ENCODE measurements at places on chromosomes 1 and 21.
A peak's percentile ranks its signal among the peaks of the same experiment; 100 is the strongest.

- DNase-seq: no peak
Measured at GRCh38 chr1:215357901-215358300, 209.2 kb upstream of the KCTD3 start.

GRCh38 chr1:198320759-198321158, 164.0 kb downstream of the NEK7 start:
- DNase-seq: no peak

- DNase-seq: no peak
Measured at GRCh38 chr1:56397811-56398231, 181.5 kb downstream of the PLPP3 start.

DNA sequence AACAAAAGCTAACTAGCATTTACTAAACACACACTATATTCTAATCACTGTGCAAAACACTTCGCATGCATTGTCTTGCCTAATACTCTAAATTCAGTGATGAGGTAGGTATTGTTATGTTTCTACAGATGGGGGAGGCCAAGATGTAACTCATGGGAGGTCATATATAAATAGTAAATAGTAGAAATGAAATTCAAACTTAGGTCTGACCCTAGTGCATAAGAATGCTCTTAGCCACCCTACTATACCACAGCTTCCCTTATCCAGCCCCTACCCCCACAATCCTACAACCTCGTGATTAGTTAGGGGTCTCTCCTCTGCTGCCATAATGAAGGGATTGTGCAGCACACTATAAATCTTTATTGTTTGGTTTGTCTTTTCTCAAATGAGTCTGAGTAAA, 3.3 kb downstream of the PFDN2 start:
- no peak for DNase-seq

GRCh38 chr1:192600275-192600674, 24.7 kb downstream of the RGS1 start:
- DNase-seq: no peak

DNA sequence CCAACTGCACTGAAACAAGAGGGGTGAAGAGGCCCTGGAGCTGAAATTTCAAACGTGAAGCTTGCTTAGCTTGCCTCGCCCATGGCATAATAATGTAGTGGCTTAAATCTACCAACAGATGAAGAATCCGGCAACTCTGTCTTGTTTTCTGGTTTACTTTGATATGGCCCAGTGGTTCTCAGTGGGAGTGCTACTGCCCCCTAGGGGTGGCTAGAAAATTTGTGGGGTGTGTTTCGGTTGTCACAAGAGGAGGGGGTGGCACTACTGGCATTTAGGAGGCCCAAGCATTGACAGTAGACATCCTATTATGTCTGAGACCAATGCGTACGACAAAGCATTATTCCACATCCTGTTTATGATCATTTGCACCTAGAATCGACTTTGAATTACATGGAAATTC, 51.9 kb upstream of the C8B start:
- DNase-seq: no peak

GRCh38 chr1:212584092-212584886, 24.3 kb upstream of the ATF3 start:
- no peak for DNase-seq

GRCh38 chr21:18285379-18285778, 40.7 kb downstream of the CHODL start:
- DNase-seq: no peak

DNA sequence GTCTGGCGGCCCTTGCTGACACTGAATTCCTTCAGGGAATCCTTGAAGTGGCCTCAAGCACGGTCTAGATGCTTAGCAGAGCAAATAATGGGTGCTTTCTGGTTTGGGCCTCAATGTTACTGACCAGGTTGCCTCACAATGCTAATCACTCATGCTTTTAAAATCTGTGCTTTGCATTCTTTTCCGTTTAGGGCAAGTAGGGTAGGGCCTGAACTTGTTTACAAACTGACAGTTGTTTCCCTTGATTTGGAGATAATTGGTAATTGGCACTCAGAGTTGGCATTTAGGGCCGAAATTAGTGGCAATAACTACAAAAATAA, 1.4 kb downstream of the VPS13D start:
- no peak for DNase-seq

GRCh38 chr1:91712981-91713841, 172.7 kb downstream of the TGFBR3 start:
- DNase-seq: peak; percentile 32

DNA sequence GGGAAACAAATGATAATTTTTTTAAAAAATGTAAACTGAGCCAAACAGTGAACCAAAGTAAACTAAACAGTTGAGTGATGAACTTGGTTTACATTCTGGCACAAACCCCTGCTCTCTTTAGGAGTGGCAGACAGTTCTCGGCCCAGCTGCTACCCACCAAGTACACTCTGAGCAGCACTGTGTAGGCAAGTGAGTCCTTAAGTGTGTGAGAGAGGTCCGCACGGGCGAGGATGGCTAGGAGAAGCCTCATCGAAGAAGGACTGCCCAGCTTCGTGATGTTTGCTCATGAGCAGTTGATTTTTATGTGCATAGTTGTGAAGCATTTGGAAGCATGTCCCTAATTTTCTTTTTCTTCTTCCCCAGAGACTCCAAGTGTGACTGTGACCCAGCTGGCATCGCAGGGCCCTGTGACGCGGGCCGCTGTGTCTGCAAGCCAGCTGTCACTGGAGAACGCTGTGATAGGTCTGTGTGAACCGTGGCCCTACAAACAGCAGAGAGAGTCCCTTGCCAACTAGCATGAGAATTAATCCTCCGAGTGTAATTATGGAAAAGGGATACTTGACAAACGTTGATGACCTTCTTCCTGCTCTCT, 32.1 kb downstream of the LAMC2 start:
- DNase-seq: no peak

DNA sequence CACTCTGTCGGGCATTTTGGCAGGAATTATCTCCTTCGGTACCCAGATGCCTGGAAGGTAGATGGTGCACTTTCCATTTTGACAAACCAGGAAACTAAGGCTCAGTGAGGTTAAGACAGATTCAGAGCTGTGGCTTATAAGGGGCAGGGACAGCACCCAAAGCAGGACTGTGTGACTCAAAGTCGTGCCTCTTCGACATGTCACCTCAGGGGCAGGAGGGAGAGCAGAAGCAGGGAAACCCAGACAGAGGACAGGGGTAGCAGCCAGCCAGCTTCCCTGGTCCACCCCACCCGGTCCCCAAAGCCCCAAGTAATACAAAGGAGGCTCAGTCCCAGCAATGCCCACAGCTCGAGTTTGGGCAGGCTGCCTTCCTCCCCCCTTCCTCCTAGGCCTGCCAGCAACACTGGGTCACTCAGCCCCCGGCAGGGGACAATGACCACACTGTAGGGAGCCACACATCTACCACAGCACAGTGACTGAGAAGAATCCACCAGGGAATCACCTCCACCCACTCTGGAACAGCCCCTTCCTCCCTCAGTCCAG, 2.5 kb downstream of the RHOC start:
- DNase-seq: no peak

DNA sequence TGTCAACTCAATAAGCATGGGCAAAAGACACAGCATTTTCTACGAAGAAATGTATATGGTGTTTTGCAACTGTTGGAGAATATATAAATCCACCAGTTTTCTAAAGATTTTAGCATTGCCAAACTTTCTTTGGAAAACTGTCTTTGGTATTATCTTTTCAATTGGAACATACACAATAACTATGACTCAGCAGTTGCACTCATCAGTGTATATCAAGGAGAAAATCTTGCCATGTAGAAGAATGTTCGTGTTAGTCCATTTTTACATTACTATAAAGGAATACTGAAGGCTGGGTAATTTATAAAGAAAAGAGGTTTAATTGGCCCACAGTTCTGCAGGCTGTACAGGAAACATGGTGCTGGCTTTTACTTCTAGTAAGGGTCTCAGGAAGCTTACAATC, 41.1 kb downstream of the PRKAA2 start:
- no peak for DNase-seq

GRCh38 chr21:44484498-44485253, 29.4 kb downstream of the LRRC3 start:
- no peak for DNase-seq

DNA sequence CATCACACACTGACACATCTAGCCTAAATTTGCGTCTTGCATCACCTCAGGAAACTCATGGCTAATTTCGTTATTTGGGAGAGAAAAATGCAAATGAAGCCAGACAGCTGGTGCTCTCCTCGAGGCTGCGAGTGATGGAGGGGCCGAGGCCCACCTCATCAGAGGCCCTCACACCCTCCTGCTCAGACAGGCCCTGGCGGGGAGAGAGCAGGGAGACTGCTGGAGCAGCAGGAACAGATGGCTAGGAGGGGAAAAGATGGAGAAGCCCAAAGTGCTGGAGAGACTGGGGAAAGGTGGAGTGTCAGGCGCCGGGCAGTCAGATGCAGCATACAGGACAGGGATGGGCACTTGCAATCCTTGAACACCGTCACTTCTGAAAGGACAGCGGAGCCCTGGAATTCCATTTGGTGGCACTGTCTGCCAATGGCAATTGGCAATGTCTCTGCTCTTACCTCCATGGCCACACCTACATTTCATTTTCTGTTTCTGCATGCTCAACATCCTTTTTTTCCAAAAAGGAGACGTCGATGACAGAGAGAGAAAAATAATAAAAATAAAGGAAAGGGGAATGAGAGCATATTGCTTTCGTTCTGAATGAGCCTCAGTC, 286.2 kb downstream of the SPATA17 start:
- no peak for DNase-seq

GRCh38 chr1:208808301-208808700, 564.1 kb upstream of the PLXNA2 start:
- DNase-seq: no peak

DNA sequence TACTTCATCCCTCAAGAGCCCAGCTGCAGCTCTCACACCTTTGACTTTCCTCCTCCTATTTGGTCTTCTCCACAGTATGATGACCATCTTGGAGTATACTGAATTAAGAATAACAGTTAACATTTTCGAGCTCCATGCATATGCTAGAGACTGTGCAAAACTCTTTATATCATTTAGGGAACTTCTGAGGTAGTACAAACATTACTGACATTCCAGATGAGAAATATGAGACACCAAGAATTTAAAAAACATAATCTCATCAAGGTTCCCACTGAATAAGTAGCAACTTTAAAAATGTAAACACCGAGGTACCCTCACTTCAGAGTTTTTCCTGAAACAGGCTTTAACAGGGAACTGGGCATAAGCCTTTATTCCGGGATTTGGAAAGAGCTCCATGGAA, 22.7 kb downstream of the FMO3 start:
- no peak for DNase-seq

- peak; percentile 20 for DNase-seq
Measured at GRCh38 chr1:116325922-116326321, 47.1 kb upstream of the ATP1A1 start.

- DNase-seq: no peak
Measured at GRCh38 chr1:115793162-115793561, 24.6 kb upstream of the CASQ2 start.

- DNase-seq: peak; percentile 65
Measured at GRCh38 chr1:201559679-201560162, 20.8 kb downstream of the NAV1 start.

DNA sequence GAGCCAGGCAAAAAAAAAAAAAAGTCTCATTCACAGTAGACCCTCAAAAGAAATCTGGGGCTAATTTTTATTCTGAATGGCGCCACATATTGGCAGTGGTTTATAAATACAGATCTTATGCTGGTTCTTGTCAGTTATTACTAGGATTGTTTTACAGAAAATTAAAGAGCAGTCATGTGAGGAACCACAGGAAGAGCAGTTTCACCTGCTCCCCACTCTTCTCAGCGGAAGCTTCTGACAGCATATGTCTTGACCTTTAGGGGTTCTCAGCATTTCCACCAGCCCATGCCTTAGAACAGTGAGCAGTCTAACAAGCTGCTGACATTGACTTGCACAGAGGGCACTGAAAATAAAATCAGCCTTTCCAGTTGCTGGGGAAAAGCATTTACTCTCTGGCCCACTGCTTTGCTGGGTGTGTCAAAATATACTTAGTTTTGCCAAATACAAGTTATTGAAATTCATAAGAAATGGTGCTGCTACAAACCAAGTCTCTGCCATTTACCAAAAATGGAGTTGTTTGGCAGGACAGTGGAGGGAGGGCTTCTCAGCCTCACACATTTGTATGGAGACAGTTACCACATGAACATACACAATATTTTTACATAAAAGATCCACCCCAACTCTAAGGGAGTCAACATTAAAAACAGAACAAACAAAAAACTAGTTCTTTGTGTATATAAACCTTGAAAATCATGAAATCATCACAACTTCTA, 144.2 kb downstream of the SYT2 start:
- no peak for DNase-seq

- DNase-seq: no peak
Measured at GRCh38 chr1:91736715-91737615, 149.0 kb downstream of the TGFBR3 start.

DNA sequence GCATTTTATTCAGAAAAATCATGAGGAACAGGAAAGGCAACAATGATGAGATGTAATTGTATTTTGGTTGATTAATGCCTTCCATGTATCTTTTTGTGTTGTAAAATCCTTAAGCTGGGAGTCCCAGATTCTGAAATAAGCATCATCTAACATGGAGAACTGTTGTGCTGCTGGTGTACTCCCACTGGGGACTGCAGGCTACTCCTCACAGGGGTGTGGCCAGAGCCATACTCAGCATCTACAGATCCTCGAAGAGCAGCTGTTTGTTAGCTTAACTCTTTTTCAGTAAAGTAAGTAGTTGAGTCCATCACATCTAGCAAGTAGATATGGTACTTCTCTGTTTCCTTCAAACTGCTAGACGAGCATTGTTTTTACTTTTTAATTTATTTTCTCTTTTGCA, 358.0 kb downstream of the BRINP3 start:
- no peak for DNase-seq

GRCh38 chr1:201088901-201089525, 23.2 kb downstream of the CACNA1S start:
- no peak for DNase-seq

GRCh38 chr1:76770979-76771378, 96.3 kb upstream of the ST6GALNAC5 start:
- DNase-seq: no peak

DNA sequence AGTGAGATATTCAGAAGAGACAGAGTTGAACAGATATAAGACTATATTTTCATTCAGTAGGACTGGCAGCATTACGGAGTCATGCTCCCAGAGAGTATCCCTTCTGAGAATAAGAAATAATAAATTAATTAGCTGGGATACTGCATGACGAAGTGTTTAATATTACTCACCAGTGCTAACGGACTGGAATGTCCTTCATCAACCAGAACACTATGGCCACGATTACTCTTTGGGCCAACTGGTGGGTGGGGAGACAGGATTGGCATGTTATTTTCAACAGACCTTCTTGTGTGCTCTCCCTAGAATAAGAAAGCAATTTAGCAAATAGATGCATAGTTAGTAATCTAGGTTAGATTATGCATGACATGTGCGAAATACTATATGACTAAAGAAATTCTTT, 32.4 kb downstream of the ERICH3 start:
- no peak for DNase-seq

GRCh38 chr1:54274448-54274847, 74.5 kb downstream of the MRPL37 start:
- DNase-seq: no peak

GRCh38 chr21:40517646-40518045, 329.3 kb downstream of the DSCAM start:
- no peak for DNase-seq

Data from activated CD8-positive, alpha-beta memory T cell treated with anti-CD3 and anti-CD28 coated beads, Interleukin-2, amount 50 U/mL, for 4 hours (primary cell).